Activated naive CD8-positive, alpha-beta T cell treated with anti-CD3 and anti-CD28 coated beads, Interleukin-2, amount 50 U/mL, for 16 hours (primary cell): ENCODE measurements at places on chromosomes 1 and 21.
A peak's percentile ranks its signal among the peaks of the same experiment; 100 is the strongest.

DNA sequence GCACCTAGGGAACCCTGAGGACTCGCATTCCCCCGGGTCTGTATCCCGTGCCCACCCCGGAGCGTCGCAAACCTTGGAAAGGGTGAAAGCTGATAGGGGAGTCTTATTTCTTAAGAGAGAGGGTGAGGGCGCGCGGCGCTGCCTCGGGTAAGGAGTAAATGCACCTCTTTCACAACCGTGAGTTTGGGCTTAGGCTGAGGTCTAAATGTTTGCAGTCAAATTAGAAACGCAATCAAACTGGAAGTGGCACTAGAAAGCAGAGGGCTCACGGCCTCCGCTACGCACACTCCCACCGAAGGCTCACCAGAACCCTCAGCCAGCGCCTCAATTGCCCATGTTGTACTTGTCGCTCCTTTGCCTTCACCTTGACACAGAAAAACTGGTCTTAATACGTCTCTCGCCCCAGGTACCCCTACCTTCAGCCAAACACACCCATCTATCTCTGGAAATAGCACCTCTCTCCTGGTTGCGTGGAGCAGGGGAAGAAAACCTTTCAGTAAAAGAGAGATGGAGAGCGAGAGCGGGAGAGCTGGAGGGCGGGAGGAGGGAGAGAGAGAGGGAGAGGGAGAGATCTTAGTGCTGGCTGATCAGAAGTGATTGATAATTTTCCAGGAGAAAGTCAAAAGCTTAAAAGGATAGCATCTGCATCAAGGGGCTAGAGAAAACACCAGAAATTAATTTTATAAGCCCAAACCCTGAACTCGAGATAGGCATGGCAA is 1.7 kb upstream of the HLX start:
- no peak for DNase-seq

- DNase-seq: no peak
These were observed 9.8 kb downstream of the NHLH1 start for GRCh38 chr1:160376525-160377131.

GRCh38 chr1:229557913-229558414 is 543 bp downstream of the ABCB10 start:
- no peak for DNase-seq

GRCh38 chr1:19432943-19433718 is 52.2 kb downstream of the CAPZB start:
- no peak for DNase-seq

GRCh38 chr1:20403423-20404145 is 82.4 kb downstream of the CAMK2N1 start:
- DNase-seq: no peak

GRCh38 chr1:155813672-155814071 is 43.3 kb downstream of the GON4L start:
- DNase-seq: no peak

- DNase-seq: no peak
These were observed 2.2 kb upstream of the PTPN7 start for GRCh38 chr1:202162418-202163280.

DNA sequence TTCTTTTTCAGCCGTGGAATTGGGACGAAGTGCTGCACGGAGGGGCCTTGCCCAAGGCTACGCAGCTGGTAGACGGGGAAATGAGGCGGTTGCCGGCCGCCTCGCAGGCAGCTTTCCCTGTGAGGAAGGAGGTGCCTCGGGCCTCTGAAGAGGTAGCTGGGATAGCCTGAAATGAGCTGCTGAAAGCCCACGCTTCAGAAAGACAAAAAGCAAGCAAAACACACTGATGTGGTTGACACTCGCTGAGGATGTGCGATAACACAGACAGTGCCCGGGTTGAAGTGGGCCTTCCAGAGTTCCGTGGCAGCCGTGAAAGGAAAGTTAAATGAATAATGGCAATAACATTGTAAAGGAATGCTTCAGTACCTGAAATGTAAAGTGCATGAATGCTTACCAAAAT is 47.2 kb downstream of the S1PR1 start:
- peak; percentile 18 for DNase-seq

- DNase-seq: no peak
These were observed 141.9 kb upstream of the CXADR start for GRCh38 chr21:17370916-17371315.

- no peak for DNase-seq
These were observed 8.7 kb downstream of the RAB29 start for GRCh38 chr1:205766570-205766969.

GRCh38 chr1:100955322-100955721 is 59.4 kb downstream of the SLC30A7 start:
- DNase-seq: no peak

GRCh38 chr1:115469703-115470476 is 131.8 kb upstream of the NGF start:
- DNase-seq: no peak

DNA sequence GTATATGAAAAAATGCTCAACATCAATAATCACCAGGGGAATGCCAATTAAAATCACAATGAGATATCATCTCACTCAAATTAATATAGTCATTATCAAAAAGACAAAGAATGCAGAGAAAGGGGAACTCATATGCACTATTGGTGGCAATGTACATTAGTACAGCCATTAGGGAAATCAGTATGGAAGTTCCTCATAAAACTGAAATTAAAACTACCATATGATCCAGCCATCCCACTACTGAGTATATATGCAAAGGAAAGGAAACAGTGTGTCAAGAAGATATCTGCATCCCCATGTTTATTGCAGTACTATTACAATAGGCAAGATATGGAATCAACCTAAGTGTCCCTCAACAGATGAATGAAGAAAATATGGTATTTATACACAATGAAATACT is 32.1 kb upstream of the TEKT2 start:
- no peak for DNase-seq

DNA sequence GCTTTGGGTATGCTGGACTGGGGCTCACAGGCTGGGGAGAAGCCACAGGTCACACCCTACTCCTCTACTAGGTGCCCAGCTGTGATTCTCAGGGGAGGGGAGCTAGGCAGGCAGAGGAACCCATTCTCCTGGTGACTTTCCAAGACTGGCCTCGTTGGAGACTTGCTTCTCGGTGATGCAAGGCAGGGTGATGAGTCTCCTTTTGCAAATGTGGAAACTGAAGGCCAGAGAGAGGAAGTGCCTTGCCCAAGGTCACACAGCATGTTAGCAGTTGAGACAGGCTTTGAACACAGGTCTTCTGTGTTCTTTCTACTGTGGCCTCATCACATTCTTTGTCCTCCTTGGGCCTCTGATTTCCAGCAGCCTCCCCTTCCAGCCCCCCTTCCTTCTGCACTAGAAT is 20.5 kb upstream of the C1QA start:
- no peak for DNase-seq

DNA sequence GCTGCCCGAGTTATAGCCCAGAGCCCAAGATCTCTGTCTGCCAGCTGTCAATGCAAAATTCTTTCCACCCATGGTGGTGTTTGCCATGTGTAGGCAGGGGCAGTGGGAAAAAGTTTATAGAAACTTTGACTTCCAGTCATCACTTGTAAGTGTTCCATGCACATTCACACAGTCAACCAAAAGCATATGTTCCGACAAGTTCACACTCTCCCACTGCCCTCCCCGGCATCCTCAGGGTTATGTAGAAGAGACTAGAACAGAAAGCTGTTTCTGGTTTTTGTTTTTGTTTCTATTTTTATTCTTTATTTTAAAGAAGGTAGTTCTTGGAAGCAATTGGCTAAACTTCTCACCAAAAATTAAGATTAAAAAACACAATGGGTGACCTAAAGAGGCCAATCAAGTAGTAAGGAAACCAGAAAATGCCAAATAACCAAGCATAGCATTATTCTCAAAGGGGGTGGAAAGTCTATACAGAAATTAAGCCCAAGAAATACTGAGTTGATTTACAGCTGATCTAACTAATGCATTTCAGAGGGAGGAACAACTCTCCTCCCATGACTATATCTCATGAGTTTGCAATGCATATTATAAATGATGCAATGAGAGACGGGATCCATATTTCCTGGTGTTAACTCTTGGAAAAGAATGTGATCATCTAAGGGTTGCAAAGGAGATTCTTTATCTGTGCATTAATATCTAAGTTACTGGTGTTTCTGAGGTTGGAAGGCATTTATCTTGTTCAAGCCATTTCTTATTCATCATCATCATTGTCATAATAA is 91.5 kb upstream of the ETS2 start:
- no peak for DNase-seq

DNA sequence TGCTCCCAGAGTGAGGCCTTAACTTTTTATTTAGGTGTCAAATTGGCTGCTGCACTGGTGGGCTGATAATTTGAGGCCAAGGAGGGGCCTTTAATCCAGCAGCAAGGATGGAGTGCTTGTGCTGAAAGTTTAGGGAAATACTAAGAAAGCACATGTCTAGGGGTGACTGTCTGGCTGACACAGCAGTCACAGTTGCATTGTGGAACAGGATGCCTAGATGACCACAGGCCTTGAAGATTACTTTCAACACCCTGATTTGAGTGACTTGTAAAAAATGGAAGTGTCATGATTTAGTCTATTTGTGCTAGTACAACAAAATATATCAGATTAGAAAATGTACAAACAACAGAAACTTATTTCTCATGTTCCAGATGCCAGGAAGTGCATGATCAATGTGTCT is 57.7 kb downstream of the ZNF697 start:
- DNase-seq: no peak

DNA sequence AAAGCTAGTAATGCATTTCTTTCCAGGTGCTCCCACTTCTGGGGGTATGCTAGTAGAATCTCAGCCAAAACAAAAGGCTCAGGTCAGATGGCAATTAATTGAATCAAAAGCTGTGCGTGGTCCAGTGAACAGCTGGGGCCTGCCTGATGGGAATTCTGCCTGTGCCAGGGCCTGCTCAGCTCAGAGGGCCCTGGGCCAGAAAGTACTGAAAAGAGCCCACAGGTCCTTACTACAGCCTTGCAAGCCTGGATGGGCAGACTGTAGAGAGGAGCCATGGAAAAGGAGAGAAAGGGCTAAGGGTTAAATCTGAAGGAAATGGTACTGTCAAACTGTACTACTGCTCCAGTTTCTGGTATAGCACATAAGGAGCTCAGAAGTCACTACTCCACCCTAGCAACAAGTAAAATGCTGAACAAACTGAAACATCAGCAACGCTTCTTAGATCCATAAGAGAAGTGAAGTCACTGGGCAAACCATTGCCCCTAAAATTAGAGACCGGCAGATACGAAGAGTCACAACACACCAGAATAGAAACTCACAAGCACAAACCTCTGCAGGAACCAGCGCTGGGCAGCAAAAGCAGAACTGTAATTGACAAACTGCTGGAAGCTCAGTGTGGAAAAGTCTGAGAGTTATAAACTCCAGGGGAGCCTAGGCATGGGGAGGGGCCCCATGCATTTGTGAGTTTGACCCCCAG is 121.1 kb upstream of the SYT6 start:
- DNase-seq: no peak

DNA sequence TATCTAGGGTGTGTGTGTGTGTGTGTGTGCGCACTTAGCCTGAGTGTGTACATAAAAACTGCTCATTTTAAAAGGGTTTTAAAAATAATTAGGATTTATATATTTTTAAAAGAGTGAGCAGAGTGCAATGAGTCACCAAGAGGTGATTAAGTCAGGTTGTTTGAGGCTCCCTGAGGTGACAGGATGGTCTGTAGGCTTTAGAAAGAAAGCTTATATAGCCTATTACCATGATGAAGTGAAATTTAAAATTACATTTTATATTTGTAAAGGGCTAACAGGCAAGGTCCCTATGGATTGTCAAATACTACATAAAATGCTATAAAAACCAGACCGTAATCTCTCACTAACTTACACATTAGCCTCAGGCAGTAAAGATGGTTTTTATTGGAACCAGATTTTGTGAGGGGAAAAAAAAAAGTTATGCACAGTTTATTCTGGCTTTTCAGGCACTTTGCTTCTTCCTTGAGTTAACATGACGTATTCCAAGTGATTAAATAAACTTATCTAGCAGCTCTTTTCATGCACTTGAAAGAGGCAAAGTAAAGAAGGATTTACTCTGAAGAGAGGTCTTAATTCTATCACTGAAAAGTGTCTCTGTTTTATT is 711.7 kb upstream of the PTBP2 start:
- no peak for DNase-seq

GRCh38 chr21:45479691-45480675 is 62.3 kb downstream of the SLC19A1 start:
- DNase-seq: no peak

DNA sequence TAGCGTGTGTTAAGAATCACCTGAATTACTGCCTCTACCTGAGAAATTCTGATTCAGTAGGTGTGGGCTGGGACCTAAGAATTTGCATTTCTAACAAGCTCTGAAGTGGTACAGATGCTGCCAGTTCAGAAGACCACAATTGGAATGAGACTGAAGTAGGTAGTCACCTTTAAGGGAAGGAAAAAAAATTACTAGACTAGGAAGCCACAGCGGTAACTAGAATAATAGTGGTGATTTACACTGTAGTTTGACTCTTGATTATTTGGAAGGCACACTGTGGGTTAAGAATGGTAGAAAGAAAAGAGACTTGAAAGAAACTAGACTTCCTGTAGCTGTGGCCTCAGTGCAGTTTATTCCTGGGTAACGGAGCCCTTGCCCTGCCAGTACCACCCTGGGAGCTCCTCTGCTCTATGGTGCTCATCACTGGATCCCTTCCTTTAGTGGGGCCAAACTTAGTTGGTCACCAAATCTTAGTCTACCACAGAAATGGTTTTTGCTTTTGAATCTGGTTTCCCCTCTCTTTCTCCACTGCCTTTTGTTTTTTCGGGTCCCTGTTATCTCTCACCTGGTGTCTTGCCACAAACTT is 43.6 kb downstream of the ARID1A start:
- no peak for DNase-seq

GRCh38 chr21:41247561-41248545 is 68.7 kb upstream of the FAM3B start:
- no peak for DNase-seq

- no peak for DNase-seq
These were observed 39.8 kb downstream of the VPS26C start for GRCh38 chr21:37227071-37228002.
